ENCODE measurements at places on chromosomes 16 and 17.

DNA sequence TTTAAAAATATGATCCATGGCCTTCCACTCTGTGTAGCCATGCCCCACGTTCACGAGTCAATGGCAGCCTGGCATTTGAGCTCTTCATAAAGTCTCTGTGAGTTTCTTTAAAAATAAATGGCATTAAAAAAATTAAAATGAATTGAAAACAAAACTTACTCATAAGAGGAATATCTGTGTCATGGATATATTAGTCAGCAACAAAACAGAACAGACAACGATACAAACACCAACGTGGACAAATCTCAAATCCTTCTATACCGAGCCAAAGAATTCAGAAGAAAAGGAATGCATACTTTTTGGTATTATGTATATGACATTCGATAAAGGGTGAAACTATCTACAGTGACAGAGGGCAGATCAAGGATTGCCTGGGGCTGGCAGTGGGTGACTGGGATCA is 8.2 kb upstream of the CMIP start:
- DNase-seq = no peak
- no peak overlapping the region for H3K4me3 ChIP-seq
- H3K36me3 ChIP-seq = no peaks in the 10 kb centered on the region
- H3K27ac ChIP-seq = no peak overlapping the region
- H3K4me1 ChIP-seq = peaks cover under 1% of the 10 kb centered on the region

DNA sequence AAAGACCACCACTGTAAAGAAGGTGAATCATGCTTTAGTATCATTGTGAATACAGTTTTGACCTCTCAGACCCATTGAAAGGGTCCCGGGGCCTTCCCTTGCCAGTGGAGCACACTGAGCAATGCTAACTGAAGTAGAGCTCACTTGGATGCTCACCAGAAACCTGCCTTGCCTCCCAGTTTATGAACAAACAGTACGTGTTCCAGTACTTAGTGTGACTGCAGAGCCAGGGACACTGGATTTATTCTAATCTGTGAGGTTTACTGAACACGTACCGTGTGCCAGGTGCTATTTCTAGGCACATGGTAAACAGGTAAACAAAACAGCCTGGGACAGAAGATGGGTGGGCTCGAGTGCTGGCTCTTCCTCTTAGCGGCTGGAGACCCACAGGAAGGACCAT is 79.6 kb downstream of the FOXL1 start:
- H3K27me3 ChIP-seq = peaks cover 2% of the 10 kb centered on the region
- H3K4me1 ChIP-seq = no peaks in the 10 kb centered on the region
- H3K4me3 ChIP-seq = no peak overlapping the region
- H3K27ac ChIP-seq = no peak overlapping the region

- peaks cover 5% of the 10 kb centered on the region for H3K4me1 ChIP-seq
- no peak overlapping the region for H3K4me3 ChIP-seq
- no peak for DNase-seq
- peaks cover 24% of the 10 kb centered on the region for H3K27me3 ChIP-seq
- H3K27ac ChIP-seq = no peak overlapping the region
Observed at GRCh38 chr17:77523540-77523939, 382.8 kb downstream of the SEC14L1 start.

- H3K4me1 ChIP-seq = no peaks in the 10 kb centered on the region
- no peak for DNase-seq
- H3K36me3 ChIP-seq = no peaks in the 10 kb centered on the region
Observed at GRCh38 chr17:65820811-65821210, 259.4 kb upstream of the AXIN2 start.

DNA sequence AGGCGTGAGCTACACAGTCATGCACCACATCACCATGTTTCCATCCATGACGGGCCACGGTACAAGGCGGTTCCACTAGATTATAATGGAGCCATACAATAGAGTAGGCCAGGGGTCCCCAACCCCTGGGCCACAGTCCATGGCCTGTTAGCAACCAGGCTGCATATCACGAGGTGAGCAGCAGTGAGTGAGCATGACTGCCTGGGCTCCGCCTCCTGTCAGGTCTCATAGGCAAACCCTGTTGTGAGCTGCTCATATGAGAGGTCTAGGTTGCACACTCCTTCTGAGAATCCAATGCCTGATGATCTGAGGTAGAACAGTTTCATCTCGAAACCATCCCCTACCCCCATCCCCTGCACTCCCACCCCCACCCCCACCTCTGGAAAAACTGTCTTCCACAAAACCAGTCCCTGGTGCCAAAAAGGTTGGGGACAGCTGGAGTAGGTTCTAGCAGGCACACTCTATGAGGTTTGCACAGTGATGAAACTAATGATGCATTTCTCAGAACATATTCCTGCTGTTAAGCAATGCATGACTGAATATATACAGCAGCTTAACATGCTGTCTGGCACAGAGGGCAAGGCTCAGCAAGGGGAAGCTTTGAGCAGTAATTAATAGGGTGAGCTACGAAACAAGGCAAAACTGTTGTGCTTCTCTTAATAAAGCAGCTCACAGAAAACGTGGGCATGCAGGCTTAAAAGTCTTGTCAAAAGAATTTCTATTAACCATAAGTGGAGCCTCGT is 108.0 kb downstream of the VPS53 start:
- H3K4me3 ChIP-seq = no peak overlapping the region
- H3K36me3 ChIP-seq = peaks cover 9% of the 10 kb centered on the region
- H3K27me3 ChIP-seq = no peaks in the 10 kb centered on the region
- no peak for DNase-seq

DNA sequence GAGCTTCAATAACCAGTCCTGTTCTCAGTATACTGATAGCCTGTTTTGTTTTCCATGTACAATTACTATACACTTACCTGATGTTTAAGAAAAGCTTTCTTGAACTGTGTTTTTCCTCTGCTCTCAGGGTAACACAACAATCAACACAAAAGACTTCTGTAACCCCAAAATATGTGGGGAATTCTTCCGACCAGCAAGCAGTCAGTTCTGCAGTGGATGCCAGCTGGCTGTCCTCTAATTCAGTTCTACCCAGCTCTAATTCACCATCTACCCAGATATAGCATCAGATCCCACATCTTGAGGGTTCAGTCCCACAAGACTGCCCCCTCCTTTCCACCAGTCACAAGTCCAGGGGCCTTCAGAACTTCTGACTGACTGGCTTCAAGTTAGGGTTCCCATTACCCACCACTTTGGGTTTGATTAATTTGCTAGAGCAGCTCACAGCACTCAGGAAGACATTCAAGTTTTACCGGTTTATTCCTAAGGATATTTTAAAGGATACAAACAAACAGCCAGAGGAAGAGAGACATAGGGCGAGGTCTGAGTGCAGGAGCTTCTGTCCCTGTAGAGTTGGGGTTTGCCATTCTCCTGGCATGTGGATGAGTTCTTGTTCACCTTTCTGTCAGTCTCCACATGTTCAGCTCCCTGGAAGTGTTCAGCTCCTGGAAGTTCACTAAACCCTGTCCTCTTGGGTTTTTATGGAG is 178.2 kb downstream of the CHD9 start:
- no peak for DNase-seq
- H3K36me3 ChIP-seq = peaks cover 28% of the 10 kb centered on the region
- no peaks in the 10 kb centered on the region for H3K4me1 ChIP-seq
- H3K27me3 ChIP-seq = no peaks in the 10 kb centered on the region
- no peak overlapping the region for H3K27ac ChIP-seq

- no peak overlapping the region for H3K27ac ChIP-seq
- H3K36me3 ChIP-seq = no peaks in the 10 kb centered on the region
- H3K4me3 ChIP-seq = no peak overlapping the region
- peaks cover 4% of the 10 kb centered on the region for H3K27me3 ChIP-seq
- H3K4me1 ChIP-seq = no peaks in the 10 kb centered on the region
Observed at GRCh38 chr17:77266891-77267341, 126.1 kb downstream of the SEC14L1 start.

GRCh38 chr17:67090341-67090740 is 46.0 kb downstream of the CACNG1 start:
- no peak overlapping the region for H3K4me3 ChIP-seq
- H3K27ac ChIP-seq = no peak overlapping the region
- peaks cover 15% of the 10 kb centered on the region for H3K4me1 ChIP-seq

GRCh38 chr17:20214794-20215193 is 205.6 kb downstream of the SPECC1 start:
- no peak overlapping the region for H3K4me3 ChIP-seq
- no peak overlapping the region for H3K27ac ChIP-seq
- H3K27me3 ChIP-seq = peaks cover 3% of the 10 kb centered on the region
- no peaks in the 10 kb centered on the region for H3K4me1 ChIP-seq

- peak overlapping the region; percentile 88 for H3K27ac ChIP-seq
- peak overlapping the region; percentile 98 for H3K4me3 ChIP-seq
- H3K27me3 ChIP-seq = no peaks in the 10 kb centered on the region
- H3K36me3 ChIP-seq = peaks cover 57% of the 10 kb centered on the region
- H3K4me1 ChIP-seq = peaks cover 37% of the 10 kb centered on the region
Observed at GRCh38 chr17:44217738-44218343, 1.6 kb downstream of the UBTF start.

- DNase-seq = no peak
- no peaks in the 10 kb centered on the region for H3K36me3 ChIP-seq
- H3K4me3 ChIP-seq = no peak overlapping the region
- H3K27ac ChIP-seq = no peak overlapping the region
- no peaks in the 10 kb centered on the region for H3K27me3 ChIP-seq
- H3K4me1 ChIP-seq = no peaks in the 10 kb centered on the region
Observed at GRCh38 chr16:55825115-55825728, 7.7 kb downstream of the CES1 start.

DNA sequence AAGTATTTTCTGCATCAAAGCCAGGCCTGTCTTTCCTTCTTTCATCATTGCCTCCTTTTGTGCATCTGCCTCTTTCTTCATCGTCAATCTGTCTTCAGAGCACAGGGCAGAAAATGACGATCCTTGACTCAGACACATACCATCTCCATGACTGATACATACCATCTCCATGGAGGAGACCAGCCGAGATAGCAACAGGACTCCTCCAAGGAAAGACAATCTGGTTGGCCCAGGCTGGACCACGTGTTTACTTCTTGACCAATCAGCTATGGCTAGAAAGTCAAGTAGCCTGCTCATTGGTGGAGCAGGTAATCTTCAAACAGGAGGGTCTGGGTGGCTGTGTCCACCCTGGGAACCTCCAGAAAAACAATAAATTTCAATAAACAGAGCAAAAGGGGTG is 164.6 kb downstream of the CPPED1 start:
- no peak for DNase-seq
- H3K4me1 ChIP-seq = no peaks in the 10 kb centered on the region
- peaks cover 3% of the 10 kb centered on the region for H3K27me3 ChIP-seq

DNA sequence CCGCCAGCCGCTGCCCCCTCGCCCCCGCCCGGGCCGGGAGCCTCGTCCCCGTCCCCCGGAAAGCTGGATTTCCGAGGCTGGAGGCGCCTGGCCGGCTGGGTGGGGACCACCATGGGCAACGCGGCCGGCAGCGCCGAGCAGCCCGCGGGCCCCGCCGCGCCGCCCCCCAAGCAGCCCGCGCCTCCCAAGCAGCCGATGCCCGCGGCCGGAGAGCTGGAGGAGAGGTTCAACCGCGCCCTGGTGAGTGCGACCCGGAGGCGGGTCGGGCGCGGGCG is 266 bp downstream of the FMNL1 start:
- DNase-seq = no peak
- no peak overlapping the region for H3K27ac ChIP-seq
- H3K4me3 ChIP-seq = no peak overlapping the region
- peaks cover 55% of the 10 kb centered on the region for H3K4me1 ChIP-seq

- peaks cover under 1% of the 10 kb centered on the region for H3K4me1 ChIP-seq
- no peaks in the 10 kb centered on the region for H3K36me3 ChIP-seq
- no peak for DNase-seq
- H3K27me3 ChIP-seq = no peaks in the 10 kb centered on the region
Observed at GRCh38 chr17:79919164-79919585, 79.9 kb upstream of the CBX4 start.

- no peaks in the 10 kb centered on the region for H3K36me3 ChIP-seq
- no peak overlapping the region for H3K27ac ChIP-seq
- no peaks in the 10 kb centered on the region for H3K4me1 ChIP-seq
- peaks cover 12% of the 10 kb centered on the region for H3K27me3 ChIP-seq
Observed at GRCh38 chr17:41580687-41581365, 5.9 kb downstream of the KRT14 start.

- H3K27me3 ChIP-seq = peaks cover 26% of the 10 kb centered on the region
- no peaks in the 10 kb centered on the region for H3K4me1 ChIP-seq
- DNase-seq = no peak
- no peaks in the 10 kb centered on the region for H3K36me3 ChIP-seq
Observed at GRCh38 chr17:6075845-6076244, 5.7 kb downstream of the WSCD1 start.

GRCh38 chr16:87350681-87351319 is 32.8 kb downstream of the FBXO31 start:
- H3K27ac ChIP-seq = no peak overlapping the region
- H3K4me3 ChIP-seq = no peak overlapping the region
- DNase-seq = no peak
- H3K4me1 ChIP-seq = no peaks in the 10 kb centered on the region

GRCh38 chr16:4309833-4310266 is 6.0 kb upstream of the GLIS2 start:
- peak; percentile 64 for DNase-seq
- H3K4me1 ChIP-seq = peaks cover 30% of the 10 kb centered on the region
- peaks cover 12% of the 10 kb centered on the region for H3K27me3 ChIP-seq
- H3K4me3 ChIP-seq = no peak overlapping the region

GRCh38 chr17:73791631-73792030 is 147.4 kb upstream of the SDK2 start:
- no peak overlapping the region for H3K27ac ChIP-seq
- DNase-seq = no peak
- H3K4me3 ChIP-seq = no peak overlapping the region
- H3K36me3 ChIP-seq = no peaks in the 10 kb centered on the region

DNA sequence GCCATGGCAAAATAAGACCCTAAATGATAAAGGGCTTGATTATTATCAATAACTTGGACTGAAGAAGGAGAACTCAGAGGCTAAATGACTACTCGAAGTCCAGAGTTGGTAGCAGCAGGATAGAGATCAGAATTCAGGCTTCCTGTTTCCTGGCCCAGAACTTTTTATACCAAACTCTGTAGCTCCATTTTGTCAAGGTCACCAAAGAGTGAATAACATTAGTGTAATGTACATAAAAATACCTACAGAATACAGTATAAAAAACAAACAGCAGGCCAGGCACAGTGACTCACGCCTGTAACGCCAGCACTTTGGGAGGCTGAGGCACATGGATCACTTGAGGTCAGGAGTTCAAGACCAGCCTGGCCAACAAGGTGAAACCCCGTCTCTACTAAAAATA is 79.0 kb downstream of the ARHGAP17 start:
- H3K27me3 ChIP-seq = no peaks in the 10 kb centered on the region
- peaks cover 46% of the 10 kb centered on the region for H3K36me3 ChIP-seq
- H3K4me1 ChIP-seq = no peaks in the 10 kb centered on the region
- no peak overlapping the region for H3K27ac ChIP-seq
- no peak for DNase-seq

All from T-helper 2 cell treated with Interferon-gamma antibody and Interleukin-4, amounts not matched to agents 5 μg/mL and 100 μg/mL, for 36 hours (primary cell).